RWPE2 (cell line): ENCODE measurements at places on chromosomes 11 and 22.

DNA sequence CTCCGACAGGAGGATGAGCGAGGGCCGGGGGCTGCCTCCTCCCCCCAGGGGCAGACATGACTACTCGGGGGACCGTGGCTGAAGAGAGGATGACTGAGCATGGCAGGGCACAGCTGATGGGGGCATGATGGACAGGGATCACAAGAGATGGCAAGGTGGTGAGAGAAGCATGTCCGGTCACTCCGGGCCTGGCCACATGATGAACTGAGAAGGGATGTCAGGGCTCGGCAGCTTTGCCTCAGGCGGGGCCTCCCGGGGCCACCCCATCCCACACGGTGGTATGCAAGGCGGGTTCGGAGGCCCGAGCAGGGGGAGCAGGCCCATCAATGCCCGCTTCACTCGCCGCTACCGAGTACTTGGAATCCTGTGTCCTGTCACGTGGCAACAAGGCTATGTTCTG, 36.6 kb upstream of the UBASH3B start:
- no peak for DNase-seq
- H3K4me1 ChIP-seq = no peaks in the 10 kb centered on the region
- no peak overlapping the region for H3K4me3 ChIP-seq
- H3K36me3 ChIP-seq = no peaks in the 10 kb centered on the region
- H3K27me3 ChIP-seq = no peaks in the 10 kb centered on the region

- H3K27me3 ChIP-seq = no peaks in the 10 kb centered on the region
- 0 out of 2 replicates have a peak, but pooled peaks cover 2% of the 10 kb centered on the region for H3K36me3 ChIP-seq
- H3K4me1 ChIP-seq = peaks cover 16% of the 10 kb centered on the region
- no peak overlapping the region for H3K4me3 ChIP-seq
Measured at GRCh38 chr11:74023276-74023675, 14.4 kb upstream of the UCP3 start.

DNA sequence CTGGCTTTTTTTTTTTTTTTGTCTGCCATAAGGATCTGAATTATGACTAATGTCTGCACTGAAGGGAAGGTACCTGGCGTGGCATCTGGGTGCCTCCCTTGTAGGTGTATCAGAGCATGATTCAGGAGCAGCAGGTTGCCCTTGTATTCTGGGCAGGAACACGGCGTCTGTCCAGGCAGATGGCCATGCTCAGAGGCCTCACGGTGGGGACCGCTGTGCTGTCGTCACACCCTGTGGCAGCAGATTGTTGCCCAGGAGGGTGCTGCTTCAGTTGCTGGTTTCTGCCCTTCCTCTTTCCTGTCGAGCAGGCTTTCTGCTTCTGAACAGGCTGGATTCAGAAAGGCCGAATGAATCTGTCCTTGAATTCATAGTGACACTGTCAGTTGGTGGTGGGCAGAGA, 11.0 kb downstream of the ZNRF3 start:
- peak; percentile 67 for DNase-seq
- H3K27me3 ChIP-seq = no peaks in the 10 kb centered on the region
- no peaks in the 10 kb centered on the region for H3K36me3 ChIP-seq
- peaks cover 52% of the 10 kb centered on the region for H3K4me1 ChIP-seq
- H3K4me3 ChIP-seq = no peak overlapping the region

DNA sequence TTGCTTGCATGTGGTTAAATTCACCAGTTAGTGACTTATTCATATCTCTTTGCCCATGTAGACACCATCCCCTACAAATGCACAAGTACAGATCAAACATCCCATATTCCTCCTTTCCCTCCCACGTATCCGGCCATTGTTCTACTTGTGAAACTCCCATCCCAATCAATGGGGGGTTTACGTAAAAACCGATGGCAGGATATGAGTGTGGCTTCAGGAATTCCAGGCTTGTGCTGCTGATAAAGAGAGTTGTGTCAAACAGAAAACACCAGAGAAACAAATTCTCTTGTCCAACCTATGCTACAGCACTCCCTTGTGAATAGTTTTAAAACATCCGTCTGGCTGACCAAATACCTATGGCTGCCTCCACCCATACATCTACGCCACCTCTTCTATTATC, 15.5 kb downstream of the FLI1 start:
- no peaks in the 10 kb centered on the region for H3K36me3 ChIP-seq
- peak; percentile 66 for DNase-seq
- no peak overlapping the region for H3K4me3 ChIP-seq
- H3K4me1 ChIP-seq = peaks cover 51% of the 10 kb centered on the region
- H3K27ac ChIP-seq = peak overlapping the region; percentile 95

GRCh38 chr22:49112661-49113626, 714.7 kb downstream of the BRD1 start:
- H3K4me1 ChIP-seq = no peaks in the 10 kb centered on the region
- no peaks in the 10 kb centered on the region for H3K36me3 ChIP-seq
- no peak for DNase-seq
- no peak overlapping the region for H3K4me3 ChIP-seq

DNA sequence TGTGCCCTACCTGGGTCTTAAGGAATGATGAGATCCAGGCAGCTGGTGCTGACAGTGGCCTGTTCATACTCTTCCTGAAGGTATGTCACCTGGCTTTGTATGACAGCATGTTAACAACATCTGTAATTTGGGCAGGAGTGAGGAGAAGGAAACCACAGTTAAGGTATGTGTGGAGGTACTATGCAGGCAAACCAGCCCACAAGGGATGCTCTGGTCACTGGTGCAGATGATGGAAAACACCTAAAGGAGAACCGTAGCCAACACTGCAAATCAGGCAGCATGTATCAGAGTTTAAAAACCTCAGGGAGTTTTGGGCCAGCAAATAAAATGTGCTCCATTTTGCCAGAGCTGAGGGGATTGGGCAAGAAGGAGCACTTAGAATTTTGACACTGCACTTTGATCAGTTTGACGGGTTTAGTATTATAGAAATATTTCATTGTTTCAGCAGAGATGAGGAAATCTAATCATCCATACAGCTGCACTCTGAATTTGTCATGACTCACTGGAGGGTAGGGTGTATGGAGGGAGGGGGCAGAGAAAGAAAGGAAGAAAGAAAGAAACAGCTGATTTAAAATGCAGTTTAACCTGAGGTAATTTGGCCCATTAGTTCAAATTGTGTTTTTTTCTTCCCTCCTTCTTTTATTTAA, 260.9 kb downstream of the KIRREL3 start:
- DNase-seq = no peak
- H3K36me3 ChIP-seq = no peaks in the 10 kb centered on the region
- H3K27ac ChIP-seq = no peak overlapping the region
- H3K4me1 ChIP-seq = no peaks in the 10 kb centered on the region

DNA sequence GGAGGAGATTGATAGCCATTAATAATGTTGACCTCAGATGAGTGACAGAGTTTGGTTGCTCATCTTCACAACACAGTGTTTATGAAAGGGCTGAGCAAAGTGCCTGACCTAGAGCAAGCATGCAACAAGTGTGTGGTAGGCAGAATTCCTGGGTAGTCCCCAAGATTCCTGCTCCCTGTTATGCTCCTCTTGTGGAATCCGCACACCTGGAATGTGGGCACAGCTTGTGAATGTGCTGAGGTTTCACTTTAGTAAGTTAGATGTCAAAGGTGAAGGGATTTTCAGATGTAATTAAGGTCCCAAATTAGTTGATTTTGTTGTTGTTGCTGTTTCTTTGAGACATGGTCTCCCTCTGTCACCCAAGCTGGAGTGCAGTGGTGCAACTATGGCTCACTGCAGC, 20.7 kb upstream of the SPON1 start:
- H3K27ac ChIP-seq = no peak overlapping the region
- peaks cover 21% of the 10 kb centered on the region for H3K4me1 ChIP-seq
- no peak for DNase-seq
- H3K27me3 ChIP-seq = no peaks in the 10 kb centered on the region
- H3K4me3 ChIP-seq = no peak overlapping the region

GRCh38 chr22:48204296-48204695, 1441.8 kb downstream of the TBC1D22A start:
- H3K36me3 ChIP-seq = no peaks in the 10 kb centered on the region
- no peak for DNase-seq
- H3K4me1 ChIP-seq = no peaks in the 10 kb centered on the region
- no peak overlapping the region for H3K27ac ChIP-seq
- no peak overlapping the region for H3K4me3 ChIP-seq

DNA sequence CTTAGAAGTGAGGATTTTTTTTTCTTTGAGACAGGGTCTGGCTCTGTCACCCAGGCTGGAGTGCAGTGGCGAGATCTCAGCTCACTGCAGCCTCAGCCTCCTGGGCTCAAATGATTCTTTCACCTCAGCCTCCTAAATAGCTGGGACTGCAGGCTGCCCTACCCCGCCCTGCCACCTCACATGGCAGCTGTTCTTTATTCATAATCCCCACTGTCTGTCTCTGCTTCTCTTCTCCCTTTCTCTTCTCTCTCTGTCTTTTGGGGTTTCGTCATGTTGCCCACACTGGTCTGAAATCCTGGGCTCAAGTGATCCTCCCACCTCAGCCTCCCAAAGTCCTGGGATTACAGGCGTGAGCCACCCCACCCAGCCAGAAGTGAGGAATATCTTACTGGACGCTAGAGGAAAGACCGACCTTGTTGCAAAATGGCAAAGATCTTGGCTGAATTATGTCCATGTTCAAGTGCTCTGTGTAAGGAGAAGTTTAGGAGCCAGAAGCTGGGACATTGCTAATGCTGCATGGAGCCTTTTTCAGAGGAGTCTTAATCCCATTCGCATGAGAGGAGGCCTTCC, 21.9 kb downstream of the KRTAP5-5 start:
- no peaks in the 10 kb centered on the region for H3K27me3 ChIP-seq
- no peaks in the 10 kb centered on the region for H3K36me3 ChIP-seq
- H3K4me3 ChIP-seq = no peak overlapping the region
- DNase-seq = no peak
- H3K27ac ChIP-seq = no peak overlapping the region

DNA sequence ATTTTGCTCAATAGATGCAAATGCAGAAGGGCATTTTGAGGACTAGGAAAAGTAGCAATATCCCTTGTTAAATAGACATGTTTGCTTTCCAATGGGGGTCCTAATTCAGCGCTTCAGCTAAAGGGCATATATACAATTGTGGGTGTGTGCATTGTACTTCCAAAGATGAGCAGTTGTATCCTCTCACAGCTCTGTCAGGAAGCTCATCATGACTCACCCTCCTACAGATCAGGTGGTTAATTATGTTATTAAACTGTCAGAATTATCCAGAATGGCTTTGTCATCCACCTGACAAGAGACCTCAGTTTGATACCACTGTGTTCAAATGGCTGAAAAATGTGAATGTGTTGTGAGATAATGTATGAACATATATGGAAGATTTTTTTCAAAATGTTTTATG, 252.2 kb upstream of the MTNR1B start:
- H3K4me3 ChIP-seq = no peak overlapping the region
- H3K27me3 ChIP-seq = no peaks in the 10 kb centered on the region
- no peak overlapping the region for H3K27ac ChIP-seq
- no peaks in the 10 kb centered on the region for H3K4me1 ChIP-seq

- H3K4me1 ChIP-seq = no peaks in the 10 kb centered on the region
- H3K27ac ChIP-seq = no peak overlapping the region
- H3K36me3 ChIP-seq = 0 out of 2 replicates have a peak, but pooled peaks cover 3% of the 10 kb centered on the region
- no peak for DNase-seq
Measured at GRCh38 chr11:124882339-124883071, 15.2 kb downstream of the ROBO4 start.

GRCh38 chr11:9385327-9385899, 961 bp downstream of the IPO7 start:
- peak overlapping the region; percentile 81 for H3K4me3 ChIP-seq
- peaks cover 17% of the 10 kb centered on the region for H3K4me1 ChIP-seq
- no peak for DNase-seq
- H3K27ac ChIP-seq = peak overlapping the region; percentile 80
- no peaks in the 10 kb centered on the region for H3K27me3 ChIP-seq
- H3K36me3 ChIP-seq = peaks cover 49% of the 10 kb centered on the region

DNA sequence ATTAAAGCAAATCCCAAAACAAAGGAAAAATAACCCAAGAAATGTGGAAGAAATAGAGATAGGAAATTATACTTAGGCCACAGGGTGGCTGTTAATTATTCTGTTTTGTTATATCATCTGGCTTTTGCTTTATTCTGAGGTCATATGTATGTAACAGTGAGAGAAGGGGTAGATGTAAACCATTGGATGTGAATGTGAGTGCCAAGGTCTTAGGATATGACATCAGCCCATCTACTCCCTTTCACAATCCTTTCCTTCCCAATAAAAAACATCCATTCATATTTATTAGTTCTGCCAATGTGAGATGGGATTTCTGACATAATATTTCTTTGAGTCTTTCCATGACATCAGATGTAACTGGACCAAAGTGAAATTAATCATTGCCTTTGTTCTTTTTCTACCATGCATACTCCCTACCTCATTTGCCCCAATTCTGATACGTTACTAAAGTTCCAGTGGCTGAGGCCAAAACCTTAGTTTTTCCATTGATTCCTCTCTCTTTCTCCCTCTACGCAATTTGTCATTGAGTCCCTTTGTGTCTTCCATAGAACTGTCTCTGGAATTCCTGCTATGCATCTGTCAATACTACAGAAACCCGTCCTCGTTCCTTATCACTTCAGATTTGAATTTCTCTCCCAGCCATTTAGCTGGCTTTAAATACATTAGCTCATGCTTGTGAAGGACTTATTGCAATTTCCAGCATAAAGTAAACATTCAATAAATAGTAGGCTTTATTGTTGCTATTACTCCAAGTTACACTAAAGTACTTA, 170.3 kb downstream of the ARHGAP42 start:
- H3K27ac ChIP-seq = no peak overlapping the region
- no peak overlapping the region for H3K4me3 ChIP-seq
- no peaks in the 10 kb centered on the region for H3K27me3 ChIP-seq
- H3K4me1 ChIP-seq = no peaks in the 10 kb centered on the region

DNA sequence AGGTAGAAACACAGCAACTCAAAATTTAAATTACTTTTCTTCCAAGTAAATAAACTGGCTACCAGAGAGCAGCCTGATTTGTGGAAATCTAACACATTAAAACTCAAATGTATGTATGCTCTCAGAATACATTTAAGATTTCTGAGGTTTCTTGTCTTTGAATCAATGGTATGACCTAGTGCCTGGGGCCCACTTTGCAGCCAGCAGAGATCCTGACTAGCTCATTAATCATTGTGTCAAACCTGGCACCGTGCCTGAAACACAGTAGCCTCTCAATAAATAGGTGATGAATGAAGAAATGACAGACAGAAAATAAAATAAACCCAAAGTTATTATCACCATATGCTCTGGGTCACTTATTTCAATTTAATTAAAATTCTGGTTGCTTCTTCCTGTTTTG, 176.2 kb upstream of the FAT3 start:
- no peaks in the 10 kb centered on the region for H3K27me3 ChIP-seq
- H3K27ac ChIP-seq = no peak overlapping the region
- H3K4me3 ChIP-seq = no peak overlapping the region

DNA sequence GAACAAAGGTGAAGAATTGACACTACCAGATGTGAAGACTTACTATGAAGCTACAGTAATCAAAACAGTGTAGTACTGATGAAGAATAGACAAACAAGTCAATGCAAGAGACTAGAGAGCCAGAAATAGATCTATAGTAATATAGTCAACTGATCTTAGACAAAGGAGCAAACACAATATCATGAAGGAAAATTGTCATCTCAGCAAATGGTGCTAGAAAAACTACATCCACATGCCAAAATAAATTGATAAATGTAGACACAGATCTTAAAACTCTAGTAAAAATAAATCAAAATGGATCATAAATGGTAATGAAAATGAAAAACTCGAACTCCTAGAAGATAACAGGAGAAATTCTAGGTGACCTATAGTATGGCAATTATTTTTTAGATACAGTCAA, 609.5 kb downstream of the NELL1 start:
- H3K27me3 ChIP-seq = no peaks in the 10 kb centered on the region
- no peak overlapping the region for H3K4me3 ChIP-seq
- H3K4me1 ChIP-seq = no peaks in the 10 kb centered on the region
- no peak overlapping the region for H3K27ac ChIP-seq
- no peak for DNase-seq

GRCh38 chr22:40592352-40593113, 44.0 kb downstream of the MRTFA start:
- DNase-seq = no peak
- H3K4me3 ChIP-seq = no peak overlapping the region
- H3K27ac ChIP-seq = peak overlapping the region; percentile 97
- no peaks in the 10 kb centered on the region for H3K27me3 ChIP-seq
- H3K4me1 ChIP-seq = peaks cover 63% of the 10 kb centered on the region
